Ecto neural progenitor cell (in vitro differentiated cells): ENCODE measurements at places on chromosomes 1 and 21.

- no peak for DNase-seq
Measured at GRCh38 chr1:116470671-116471070, 97.6 kb downstream of the ATP1A1 start.

- DNase-seq, result no peak
Measured at GRCh38 chr21:31997191-31997590, 124.4 kb downstream of the HUNK start.

DNA sequence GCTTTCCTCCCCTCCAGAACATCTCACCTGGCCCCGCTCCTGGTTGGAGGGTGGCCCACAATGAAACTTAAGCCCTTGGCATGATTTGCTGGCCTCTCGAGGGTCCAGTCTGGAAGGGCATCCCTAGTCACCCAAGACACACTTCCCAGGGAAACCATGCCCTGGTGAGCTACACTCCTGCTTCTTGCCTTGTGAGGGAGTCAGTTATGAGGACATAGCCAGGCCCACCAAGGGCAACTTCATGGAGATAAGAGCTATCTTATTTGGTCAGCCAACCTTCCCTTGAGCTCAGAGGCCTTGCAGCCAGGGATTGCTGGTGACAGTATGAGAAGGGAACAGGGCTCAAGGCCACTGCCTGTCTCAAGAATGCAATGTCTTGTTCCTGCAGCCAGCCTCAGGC lies 9.7 kb downstream of the TNR start:
- no peak for DNase-seq

- DNase-seq, result peak; percentile 50
Measured at GRCh38 chr1:197923038-197923437, 5.9 kb downstream of the LHX9 start.

DNA sequence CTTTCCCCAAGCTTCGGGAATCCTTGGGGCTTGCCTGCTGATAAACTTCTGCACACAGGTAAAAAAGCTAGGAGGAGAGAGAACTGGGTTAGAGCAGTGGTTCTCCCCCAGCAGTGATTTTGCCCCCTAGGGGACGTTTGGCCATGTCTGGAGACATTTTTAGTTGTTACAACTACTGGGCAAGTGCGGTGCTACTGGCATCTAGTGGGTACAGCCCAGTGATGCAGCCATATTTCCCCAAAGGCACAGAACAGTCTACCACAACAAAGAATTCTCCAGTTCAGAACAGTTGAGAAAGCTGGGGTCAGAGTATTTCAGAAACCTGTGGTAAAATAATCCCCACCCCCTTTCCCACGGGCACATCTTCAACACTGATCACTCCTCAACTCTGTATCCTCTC lies 41.3 kb downstream of the LRRC71 start:
- no peak for DNase-seq

DNA sequence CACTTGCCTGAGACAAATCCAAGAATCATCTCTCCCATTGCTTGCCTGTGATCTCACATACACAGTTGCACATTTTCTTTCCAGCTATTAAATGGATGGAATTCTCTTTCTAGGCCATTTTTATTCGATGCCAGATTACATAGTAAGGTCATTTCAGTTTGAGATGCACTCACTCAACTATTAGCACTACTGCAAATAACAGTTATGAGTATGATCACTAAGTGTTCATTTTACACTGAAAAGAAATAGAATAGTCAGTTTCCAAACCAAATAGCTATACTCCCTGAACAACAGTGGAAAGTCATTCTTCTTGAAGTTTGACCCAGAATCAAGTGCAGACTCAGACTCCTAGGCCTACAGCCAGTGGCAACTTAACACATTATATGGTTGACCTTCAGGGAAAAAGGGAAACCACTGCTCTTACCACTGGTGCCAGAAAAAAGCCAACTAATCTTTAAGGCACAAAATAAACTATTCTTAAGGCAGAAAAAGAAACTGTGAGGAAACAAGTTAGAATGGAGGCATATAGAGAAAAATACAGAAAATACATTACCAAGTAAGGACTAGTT lies 31.5 kb downstream of the WNT2B start:
- DNase-seq, result no peak
